ENCODE measurements at places on chromosomes 3 and 15.

DNA sequence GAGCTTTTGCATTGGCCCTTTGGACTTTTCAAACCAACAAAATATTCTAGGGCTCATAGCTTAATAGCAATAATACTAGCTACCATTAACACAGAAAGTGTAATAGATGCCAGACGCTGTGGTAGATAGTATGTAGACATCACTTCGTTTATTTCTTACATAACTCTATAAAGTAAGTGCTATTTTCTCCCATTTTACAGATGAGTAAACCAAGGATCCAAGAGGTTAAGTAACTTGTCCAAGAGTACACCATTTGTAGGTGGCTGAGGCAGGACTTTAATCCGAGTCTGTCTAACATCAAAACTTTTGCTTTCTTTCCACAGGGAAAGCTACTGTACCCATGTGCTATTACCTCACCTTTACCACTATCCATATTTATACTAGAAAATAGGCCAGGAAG, 12.0 kb downstream of the EID1 start:
- no peak for DNase-seq

DNA sequence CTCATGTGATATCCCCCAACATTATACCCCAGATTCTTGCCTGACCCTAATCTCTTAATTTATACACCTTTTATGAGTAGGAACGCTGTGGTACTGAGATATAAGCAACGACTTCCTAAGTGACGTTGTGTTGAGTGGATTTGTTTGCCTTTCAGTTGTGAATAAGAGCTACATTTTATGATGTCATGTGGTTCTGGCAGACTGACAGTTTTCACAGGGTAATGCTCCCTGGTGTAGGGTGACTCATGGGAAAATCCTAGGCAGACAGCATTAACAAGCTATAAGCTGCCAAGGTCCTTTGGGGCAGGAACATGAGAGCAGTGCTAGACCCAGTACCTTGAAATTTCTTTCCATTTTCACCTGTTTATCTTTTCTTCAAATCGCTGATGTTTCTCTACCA, 11.2 kb downstream of the C3orf52 start:
- DNase-seq: peak; percentile 82

DNA sequence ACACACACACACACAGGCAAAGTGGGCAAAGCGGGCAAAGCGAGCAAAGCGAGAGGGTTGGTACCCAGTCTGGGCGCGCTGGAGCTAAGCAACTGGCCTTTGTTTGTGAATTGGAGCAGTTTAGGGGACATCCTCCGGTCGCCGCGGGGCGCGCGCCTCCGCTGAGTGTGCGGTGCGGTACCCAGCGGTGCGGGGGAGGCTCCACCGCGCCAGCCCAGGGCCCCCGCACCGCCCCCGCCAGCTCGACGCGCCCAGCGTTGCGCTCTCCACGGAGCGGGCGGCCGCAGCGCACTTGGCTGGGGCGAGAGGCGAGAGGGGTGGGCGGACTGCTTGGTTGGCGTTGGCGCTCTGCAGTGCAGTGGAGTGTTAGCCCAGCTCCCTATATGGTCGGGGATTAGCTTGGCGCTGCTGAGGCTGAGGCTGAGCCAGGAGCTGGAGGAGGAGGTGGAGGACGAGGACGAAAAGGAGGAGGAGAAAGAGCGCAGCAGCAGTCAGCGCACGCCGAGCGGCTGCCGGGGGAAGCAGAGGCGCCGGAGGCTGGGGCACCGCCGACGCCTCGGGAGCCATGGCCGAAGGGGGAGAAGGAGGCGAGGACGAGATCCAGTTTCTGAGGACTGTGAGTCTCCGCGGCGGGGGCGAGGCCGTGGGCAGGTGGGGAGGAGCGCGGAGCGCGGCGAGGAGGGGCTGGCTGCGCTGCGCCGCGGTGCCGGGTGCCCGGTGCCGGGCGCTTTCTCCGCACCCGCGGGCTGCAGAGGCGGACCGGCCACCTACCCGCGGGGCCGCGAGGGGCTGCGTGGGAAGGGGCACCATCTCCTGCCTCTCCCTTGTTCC, at the start of gene RYR3:
TSS of gene RYR3 (plus strand) at position 487 of the 831 bp plus-strand sequence. CDS start at position 566, 79 bp downstream.
- no peak for DNase-seq

GRCh38 chr3:190320594-190321362, 1.5 kb downstream of the CLDN1 start:
- DNase-seq: no peak

- DNase-seq: no peak
Observed at GRCh38 chr3:111594205-111594604, 941 bp downstream of the ZBED2 start.

- DNase-seq: no peak
Observed at GRCh38 chr3:119140466-119140865, 5.5 kb upstream of the TEX55 start.

DNA sequence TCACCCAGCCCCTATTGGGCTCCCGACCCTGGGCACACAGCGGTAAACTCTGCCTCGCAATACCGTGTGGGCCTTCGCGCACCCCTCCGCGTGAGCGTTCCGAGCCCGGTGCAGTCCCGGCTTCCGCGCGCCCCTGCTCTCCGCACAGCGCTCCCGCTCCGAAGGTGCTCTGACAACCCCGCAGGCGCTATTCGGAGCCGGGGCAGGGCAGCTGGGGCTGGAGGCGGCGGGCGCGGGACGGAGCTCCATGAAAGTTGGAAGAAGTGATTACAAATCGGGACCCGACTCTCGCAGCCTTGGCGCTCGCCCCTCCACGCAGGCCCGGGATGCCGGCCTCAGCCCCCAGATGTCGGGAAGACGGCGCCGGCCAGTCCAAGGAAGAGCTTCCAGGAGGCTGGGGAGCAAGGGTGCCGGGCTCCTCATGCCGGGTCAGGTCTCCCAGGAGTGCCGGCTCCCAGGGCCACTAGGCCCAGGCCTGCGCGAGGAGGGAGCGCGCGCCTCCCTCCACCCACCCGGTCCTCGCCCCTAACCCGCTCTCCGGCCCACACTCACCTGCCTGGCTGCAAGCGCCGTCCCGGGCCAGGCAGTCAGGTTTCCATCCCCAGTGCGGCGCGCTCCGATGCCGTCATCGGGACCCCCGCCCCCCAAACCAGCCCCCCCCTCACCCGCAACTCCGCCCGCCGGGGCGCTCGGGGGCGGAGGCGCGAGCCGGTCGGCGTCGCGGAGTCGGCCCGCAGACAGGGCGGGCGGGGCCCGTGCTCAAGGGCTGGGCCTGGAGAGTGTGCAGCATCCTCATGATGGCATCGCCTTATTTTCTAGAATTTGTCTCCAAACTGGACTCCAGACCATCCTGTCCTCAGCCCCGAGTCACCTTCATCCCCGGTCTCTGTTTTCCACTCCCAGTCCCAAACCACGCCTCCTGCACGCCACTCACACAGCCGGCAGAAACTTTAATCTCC, at the start of gene KIF7:
TSS of gene KIF7 (minus strand) at position 621 of the 959 bp plus-strand sequence. CDS start 2,537 bp downstream, outside the sequence.
- DNase-seq: peak; percentile 38

DNA sequence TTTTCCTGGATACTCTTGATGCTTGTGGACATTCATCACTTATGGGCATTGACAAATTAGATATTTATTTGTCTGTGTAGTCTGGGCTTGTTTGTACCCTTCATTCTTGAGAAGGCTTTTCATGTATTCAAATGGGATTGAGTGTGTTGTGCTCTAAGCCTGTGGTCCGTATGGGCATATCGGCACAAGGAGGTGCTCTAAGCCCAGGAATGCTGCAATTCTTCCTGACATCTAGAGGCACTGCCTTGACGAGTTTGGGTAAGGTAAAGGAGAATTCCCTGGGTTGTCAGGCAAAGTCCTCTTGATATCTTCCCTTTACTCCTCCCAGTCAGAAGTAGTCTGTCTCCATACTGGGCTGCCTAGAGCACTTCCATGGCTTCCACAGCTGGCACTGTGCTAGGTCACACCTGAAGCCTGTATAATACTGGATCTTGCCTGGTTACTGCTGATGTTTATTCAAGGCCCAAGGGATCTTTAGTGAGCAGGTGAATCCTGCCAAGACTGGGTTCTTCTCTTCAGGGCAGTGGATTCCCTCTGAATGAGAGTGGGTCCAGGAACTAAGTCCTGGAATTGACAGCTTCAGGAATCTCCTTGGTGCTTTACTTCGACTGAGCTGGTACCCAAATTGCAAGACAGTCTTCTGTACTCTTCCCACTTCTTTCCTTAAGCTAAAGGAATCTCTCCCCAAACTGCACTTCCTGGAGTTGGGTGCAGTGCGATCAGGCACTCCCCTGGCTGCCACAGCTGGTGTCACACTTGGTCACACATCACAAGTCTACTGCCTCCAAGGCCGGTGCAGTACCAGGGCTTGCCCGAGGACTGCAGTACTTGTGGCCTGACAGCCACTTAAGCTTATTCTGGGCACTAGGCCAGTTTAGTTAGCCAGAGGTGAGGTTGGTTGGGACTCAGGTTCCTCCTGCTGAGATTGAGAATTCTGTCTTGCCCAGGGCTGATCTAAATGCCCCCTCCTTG, 46.0 kb downstream of the GALK2 start:
- DNase-seq: no peak

- no peak for DNase-seq
Observed at GRCh38 chr15:70558406-70559264, 204.7 kb downstream of the UACA start.

- no peak for DNase-seq
Observed at GRCh38 chr3:144028798-144029411, 57.3 kb downstream of the DIPK2A start.

DNA sequence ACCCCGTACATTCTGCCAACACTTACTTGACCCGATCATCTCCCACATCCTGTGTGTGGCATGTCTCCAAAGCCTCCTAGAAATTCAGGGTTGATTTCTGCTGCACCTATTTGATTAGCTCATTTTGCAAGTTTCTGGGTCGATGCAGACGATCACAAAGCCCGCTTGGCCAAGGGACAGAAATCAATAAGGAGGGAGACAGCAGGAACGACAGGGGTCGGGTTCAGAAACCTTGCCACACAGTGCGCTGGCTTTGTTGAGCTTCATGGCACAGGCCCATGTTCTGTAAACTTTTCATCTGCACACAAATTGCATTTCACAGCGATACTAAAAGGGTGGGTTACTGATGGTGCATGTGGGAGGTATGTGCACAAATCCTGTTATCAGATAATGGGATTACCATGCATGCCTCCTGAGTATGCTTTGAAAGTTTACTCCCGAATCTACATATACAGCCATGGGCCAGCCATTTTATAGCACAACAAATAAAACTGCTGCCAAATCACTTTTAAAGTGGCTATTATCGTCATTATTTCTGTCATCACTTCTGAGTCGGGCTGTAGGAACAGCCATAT, 95.9 kb upstream of the ATP11B start:
- no peak for DNase-seq

- DNase-seq: no peak
Observed at GRCh38 chr15:97470417-97470816, 490.1 kb upstream of the ARRDC4 start.

DNA sequence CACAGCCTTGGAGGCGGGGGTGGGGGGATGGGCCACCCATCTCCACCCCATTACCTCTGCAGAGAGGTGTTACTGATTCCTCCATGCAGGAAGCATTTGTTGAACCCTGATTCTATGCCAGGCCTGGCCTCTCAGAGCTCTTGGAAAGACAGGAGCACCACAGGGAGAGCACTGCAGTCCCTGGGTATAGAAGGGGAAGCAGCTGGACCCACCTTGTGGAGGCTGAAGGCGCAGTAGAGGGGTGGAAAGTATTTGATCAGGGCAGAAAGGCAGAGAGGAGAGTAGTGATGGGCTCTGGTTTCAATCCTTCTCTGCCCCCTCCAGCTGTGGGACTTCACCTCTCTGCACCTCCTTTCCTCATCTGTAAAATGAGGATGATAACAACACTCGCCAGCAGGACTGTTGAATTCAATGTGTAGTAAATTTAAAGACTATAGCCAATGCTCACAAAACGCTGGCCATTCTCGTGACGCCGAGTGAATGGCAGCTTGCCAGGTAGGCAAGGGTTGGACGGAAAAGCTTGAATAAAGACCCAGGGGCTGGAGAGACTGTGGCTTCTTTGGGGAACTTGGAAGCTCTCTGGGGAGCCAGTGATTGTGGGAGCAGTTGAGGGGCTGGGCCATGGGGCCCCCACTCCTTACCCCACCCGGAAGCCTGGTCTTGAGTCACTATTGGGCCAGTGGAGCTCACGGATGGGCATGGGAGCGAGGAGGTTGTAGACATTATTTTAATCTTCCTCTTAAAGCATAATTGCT, 8.0 kb upstream of the CCDC33 start:
- no peak for DNase-seq

GRCh38 chr3:155112661-155113389, 32.7 kb downstream of the MME start:
- no peak for DNase-seq

- no peak for DNase-seq
Observed at GRCh38 chr15:41941644-41942415, 30.5 kb downstream of the EHD4 start.

DNA sequence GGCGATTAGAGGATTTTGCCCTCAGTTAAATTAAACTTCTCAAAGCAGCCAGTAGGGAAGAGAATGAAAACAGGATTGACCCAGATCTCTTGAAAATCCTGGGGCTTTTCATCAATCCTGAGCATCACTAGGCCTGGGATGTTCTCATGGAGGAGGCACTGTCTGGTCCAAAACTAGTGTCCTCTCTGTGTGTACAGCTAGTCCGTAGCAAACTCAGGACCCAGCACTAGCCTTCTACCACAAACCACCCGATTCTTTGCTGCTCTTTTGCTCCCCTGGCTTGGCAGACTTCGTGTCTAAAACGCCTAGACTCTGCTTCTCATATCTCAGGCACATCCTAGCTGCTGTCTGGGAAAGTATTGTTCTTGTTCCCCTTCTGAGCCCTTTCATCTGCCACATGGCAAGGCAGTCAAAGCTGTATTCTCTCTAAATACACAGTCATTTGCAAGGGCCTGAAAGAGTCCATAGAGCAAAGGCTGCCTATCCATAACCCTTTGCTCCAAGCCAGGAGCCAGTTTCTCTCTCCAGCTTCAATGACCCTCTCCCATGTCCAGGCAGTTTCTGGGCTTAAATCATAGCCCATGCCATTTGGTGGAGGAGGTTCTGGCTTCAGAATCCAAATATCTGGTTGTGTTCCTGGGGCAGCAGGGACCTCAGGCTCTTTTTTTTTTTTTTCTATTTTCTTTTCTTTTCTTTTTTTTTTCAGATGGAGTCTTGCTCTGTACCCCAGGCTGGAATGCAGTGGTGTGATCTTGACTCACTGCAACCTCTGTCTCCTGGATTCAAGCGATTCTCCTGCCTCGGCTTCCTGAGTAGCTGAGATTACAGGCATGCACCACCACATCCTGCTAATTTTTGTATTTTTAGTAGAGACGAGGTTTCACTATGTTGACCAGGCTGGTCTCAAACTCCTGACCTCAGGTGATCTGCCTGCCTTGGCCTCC, 52.4 kb downstream of the CDC25A start:
- no peak for DNase-seq

DNA sequence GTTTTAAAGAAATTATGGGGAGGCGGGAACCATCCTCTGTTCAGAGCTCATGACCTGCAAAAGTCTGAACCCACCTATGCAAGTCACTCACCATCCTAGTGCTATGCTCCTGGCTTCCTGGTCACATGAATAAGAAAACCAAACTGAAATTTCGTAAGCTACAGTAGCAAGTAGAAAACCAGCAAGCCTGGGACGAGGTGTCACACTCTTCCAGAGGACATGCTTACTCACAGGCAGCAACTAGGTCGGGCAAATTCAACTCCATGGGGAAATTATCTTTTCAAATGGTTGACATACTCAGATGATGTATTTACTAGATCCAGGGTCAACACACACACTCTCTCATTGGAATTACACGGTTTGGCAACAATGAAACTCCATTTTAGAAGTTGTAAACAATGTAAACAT, 31.3 kb downstream of the LDHAL6B start:
- no peak for DNase-seq

- no peak for DNase-seq
Observed at GRCh38 chr15:32877252-32878019, 159.6 kb downstream of the GREM1 start.

- DNase-seq: no peak
Observed at GRCh38 chr3:53232641-53233377, 23.0 kb downstream of the TKT start.

GRCh38 chr3:171164067-171164465, 137.5 kb upstream of the SLC2A2 start:
- no peak for DNase-seq

Data from T1000 (cell line).